Brain microvascular endothelial cell (primary cell): ENCODE measurements at places on chromosomes 11 and 22.

- no peak for DNase-seq
Measured at GRCh38 chr22:35349704-35350538, 31.0 kb upstream of the HMOX1 start.

GRCh38 chr11:30868626-30869081, 282.5 kb upstream of the MPPED2 start:
- DNase-seq, result no peak

- no peak for DNase-seq
Measured at GRCh38 chr11:105610871-105611571, 1.1 kb downstream of the GRIA4 start.

- DNase-seq, result peak; percentile 40
Measured at GRCh38 chr11:72683782-72684200, 9.6 kb upstream of the PDE2A start.

- peak; percentile 49 for DNase-seq
Measured at GRCh38 chr11:8728563-8728962, 46.0 kb downstream of the RPL27A start.

GRCh38 chr11:95680169-95680929, 109.2 kb downstream of the FAM76B start:
- peak; percentile 61 for DNase-seq

GRCh38 chr11:24155792-24156191, 341.1 kb upstream of the LUZP2 start:
- DNase-seq, result no peak

DNA sequence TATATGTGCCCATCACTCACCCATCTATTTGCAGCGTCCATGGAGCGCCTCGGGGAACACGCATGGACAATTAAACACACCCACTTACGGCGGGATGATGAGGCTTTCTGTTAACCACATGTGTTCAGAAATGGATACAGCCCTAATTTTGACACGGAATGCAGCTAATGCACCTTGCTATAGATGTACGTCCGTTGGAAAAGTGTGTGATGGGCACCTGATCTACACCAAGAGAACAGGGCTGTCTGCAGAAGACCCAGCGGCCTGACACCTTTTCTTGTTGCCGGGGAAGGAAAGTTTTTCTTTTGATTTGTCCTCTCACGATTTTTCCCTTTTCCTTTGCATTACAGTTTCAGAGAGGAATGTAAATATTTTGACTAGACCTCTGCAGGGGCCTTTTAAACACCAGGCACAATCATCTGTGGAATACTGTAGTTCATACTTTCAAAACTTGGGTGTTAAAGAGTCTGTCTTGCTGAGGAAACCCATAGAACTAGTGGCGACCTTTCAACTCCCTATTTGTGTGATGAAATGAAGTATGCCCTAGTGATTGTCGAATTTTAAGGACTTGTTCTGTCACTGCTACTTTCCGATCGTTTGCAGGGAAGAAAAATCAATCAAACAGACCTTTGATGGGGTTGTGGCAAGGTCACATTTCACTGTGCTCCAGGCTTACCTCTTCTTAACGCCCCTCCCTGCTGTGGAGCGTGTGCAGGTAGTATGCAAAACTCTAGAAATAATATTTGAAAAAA, 16.5 kb upstream of the PAX6 start:
- no peak for DNase-seq

GRCh38 chr11:133832991-133833897, 12.1 kb downstream of the SPATA19 start:
- DNase-seq, result no peak

DNA sequence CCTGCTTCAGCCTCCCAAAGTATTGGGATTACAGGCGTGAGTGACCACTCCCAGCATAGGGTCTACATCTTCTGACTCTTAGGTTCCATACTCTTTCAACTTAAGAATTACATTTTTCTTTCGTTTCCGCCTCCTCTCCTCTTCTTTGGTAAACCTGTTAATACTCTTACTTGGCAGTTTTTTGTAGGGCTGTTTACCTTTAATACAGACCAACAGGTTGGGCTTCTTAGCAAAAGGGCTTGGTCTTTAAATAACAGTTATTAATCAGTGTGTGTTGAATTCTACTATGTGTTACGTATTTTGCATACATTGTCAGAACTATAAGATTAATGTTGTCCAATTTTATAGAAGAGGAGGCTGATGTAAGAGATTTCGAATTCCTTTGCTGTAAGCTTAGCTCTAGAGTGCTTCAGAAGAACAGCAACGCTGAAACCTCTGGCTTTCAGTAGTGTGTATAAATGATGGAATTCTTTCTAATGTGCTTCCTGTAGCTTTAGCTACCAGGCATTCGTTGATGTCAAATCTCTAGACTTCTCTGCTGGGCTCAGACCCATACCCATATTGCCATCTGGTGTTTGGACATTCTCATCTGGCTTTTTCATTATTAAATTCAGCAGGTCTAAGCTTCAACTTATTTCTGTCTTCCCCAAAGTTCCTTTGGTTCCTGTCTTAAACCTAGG, 3.1 kb downstream of the FDX1 start:
- no peak for DNase-seq

GRCh38 chr11:100752371-100753171, 65.5 kb downstream of the ARHGAP42 start:
- DNase-seq, result no peak

GRCh38 chr22:33510429-33510904, 409.8 kb downstream of the LARGE1 start:
- no peak for DNase-seq

DNA sequence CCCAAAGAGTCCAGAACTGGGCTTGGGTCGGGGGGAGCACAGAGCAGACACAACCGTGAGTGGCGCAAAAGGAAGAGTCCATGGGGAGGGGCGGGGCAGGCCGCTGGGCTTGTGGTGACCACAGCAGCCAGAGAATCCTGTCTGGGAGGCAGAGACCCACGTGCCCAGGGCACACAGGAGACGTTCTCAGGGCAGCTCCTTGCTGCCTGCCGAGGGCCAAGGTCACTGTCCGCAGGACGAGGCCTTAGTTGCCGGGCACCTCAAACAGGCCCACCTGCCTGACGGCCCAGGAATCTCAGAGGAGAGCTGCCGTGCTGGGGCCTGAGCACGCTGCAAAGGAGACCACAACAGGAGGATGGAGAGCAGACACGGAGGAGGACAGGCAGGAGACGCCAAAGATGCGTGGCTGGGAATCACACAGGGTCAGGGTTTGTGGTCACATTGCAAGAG, 87.8 kb downstream of the MYEOV start:
- no peak for DNase-seq

- no peak for DNase-seq
Measured at GRCh38 chr11:121419836-121420235, 32.3 kb upstream of the SORL1 start.

DNA sequence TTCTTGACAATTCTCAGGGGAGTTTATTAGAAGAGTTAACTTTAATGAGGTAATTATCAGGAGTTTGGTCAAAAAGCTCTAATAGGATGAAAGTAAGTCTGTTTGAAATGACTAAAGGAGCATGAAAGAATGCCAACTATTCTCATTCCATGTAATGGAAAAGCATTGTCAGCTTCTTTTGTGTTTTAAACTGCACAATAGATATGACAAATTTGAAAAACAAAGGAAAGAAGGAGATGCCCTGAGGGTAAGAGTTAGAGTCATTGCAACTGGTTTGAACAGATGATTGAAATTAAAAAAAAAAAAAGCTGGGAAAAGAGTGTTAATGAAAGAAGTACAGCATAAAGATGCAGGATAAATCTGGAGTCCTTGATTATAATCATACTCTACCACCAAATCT, 296.8 kb upstream of the FOLH1 start:
- DNase-seq, result no peak

GRCh38 chr22:31826443-31826842, 72.6 kb downstream of the DEPDC5 start:
- DNase-seq, result no peak

DNA sequence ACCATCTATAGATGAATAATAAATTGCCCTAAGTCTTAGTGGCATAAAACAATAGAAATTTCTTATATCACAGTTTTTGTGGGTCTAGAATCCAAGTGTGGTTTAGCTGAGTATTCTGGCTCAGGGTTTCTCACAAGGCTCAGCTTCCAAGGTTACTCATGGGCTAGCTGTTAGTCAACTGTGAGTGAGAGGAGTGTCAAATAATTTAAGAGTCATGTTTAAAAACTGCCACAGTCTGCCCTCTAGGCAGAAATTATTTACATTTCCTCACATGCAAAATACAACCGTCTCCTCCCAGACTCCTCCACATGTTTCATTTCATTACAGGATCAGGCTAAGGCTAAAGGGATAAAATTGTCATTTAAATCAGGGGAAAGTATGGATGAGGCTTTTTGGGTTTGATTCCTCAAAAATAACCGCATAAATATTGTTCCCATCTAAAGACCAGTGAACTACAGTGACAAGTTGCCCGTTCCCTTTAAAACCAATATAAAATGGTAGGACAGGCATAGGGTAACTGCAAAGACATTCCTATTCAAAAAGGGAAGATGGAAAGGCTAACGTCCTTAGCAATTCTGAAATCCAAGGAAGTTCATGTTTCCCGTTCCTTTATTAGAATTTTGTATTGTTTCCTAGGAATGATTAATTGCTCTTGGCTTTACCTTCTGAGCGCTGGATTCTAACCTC, 324.3 kb downstream of the DYNC2H1 start:
- peak; percentile 86 for DNase-seq

DNA sequence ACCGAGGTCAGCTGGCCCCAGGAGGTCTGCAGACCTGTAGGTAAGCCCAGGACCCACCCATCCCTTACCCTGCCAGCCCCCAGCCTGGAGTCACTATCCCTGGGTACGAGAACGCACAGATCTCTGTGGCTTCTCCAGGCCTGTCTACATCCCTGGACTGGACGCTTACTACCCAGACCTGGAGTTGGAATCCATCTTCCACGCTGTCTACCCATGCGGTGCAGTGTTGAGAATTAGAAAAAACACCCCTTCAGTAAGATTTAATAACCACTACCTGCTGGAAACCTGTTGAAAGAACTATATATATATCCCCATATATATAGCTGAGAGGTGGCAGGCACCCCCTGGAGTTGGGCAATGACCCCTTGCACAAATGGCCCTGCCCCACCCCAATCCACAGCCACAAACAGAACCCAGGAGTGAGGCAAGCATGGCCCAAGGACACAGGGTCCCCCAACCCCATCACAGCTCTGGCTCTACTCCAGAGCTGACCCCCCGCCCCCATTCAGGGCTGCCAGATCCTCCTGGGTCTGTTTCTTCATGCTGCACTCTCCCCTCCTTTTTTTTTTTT, 17.7 kb upstream of the RGL4 start:
- no peak for DNase-seq

DNA sequence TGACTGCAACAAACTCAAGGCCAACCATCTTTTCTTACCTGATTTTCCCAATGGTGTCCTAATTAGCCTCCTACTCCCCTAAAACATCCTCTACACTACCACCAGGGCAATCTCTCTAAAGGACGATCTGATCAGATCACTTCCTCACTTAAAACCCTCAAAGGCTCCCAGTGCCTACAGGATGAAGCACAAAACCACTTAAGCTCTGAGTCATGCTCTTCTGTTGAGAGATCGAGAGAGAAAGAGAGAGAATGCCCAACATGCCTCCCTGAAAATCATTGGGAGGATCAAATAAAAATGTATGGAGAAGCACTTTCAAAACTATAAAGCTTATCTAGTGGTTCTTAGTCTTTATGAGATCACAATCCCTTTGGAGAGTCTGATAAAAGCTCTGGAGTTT, 171.1 kb downstream of the CADM1 start:
- DNase-seq, result no peak

- DNase-seq, result peak; percentile 80
Measured at GRCh38 chr11:64865286-64866172, 12.9 kb downstream of the EHD1 start.
